ENCODE measurements at places on chromosomes 5 and 9.

- peak; percentile 96 for DNase-seq
Observed at GRCh38 chr5:119268387-119269060, 87.3 kb upstream of the TNFAIP8 start.

GRCh38 chr9:90793729-90794128 is 7.9 kb upstream of the SYK start:
- DNase-seq: no peak

GRCh38 chr9:72322259-72322658 is 42.7 kb downstream of the ZFAND5 start:
- DNase-seq: no peak

- no peak for DNase-seq
Observed at GRCh38 chr9:109806506-109807115, 26.6 kb downstream of the PALM2AKAP2 start.

DNA sequence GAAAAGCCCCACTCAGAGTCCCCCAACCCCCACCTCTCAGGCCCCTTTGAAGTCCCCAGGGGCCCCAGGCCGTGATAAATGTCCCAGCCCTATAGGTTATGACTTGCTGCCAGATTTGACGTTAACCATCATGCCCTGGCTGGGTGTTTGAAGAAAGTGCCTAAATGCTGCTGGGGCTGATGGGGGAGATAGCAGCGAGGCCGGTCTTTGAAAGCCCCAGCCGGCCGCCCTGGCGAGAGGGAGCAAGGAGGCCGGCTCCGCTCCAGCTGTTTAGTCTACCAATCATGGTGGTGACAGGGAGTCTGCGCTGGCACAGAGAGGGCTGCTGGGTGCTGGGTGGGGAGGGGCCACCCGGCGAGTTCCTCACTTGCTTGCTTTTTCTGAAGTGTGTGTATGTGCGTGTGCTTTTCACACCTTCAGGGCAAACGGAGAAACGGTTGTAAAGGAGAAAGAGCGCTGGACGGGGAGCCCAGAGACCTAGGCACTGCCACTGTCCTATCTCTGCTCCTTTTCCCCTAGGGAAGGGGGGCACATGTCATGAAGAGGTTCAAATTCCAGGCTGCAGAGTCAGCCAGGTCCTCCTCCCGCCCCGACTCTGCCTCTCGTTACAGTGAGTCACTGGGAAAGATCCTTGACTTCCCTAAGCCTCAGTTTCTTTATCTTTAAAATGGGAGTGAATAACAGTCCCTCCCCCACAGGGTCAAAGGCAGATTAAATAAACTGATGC is 126.1 kb upstream of the HAND1 start:
- no peak for DNase-seq

GRCh38 chr9:88187631-88188030 is 49.4 kb upstream of the SPATA31C2 start:
- no peak for DNase-seq

All from activated CD8-positive, alpha-beta T cell treated with anti-CD3 and anti-CD28 coated beads, Interleukin-2, amount 10 ng/mL, durations not matched to agents 7 days and 5 days (primary cell).